Activated B cell treated with CpG ODN at 0.5 μM for 24 hours (primary cell): ENCODE measurements at places on chromosomes 2 and 18.
A peak's percentile ranks its signal among the peaks of the same experiment; 100 is the strongest.

- H3K27me3 ChIP-seq, result peaks cover 42% of the 10 kb centered on the region
- no peaks in the 10 kb centered on the region for H3K4me1 ChIP-seq
- no peaks in the 10 kb centered on the region for H3K36me3 ChIP-seq
Measured at GRCh38 chr18:62335494-62335893, 10.4 kb downstream of the TNFRSF11A start.

- H3K4me3 ChIP-seq, result no peak overlapping the region
- no peaks in the 10 kb centered on the region for H3K27me3 ChIP-seq
- H3K4me1 ChIP-seq, result peaks cover 27% of the 10 kb centered on the region
- DNase-seq, result no peak
- H3K27ac ChIP-seq, result no peak overlapping the region
Measured at GRCh38 chr2:99615247-99615771, 125.5 kb upstream of the REV1 start.

- peaks cover 40% of the 10 kb centered on the region for H3K36me3 ChIP-seq
- no peak overlapping the region for H3K27ac ChIP-seq
- H3K4me3 ChIP-seq, result no peak overlapping the region
- no peaks in the 10 kb centered on the region for H3K27me3 ChIP-seq
Measured at GRCh38 chr2:241485172-241485911, 23.0 kb downstream of the STK25 start.

DNA sequence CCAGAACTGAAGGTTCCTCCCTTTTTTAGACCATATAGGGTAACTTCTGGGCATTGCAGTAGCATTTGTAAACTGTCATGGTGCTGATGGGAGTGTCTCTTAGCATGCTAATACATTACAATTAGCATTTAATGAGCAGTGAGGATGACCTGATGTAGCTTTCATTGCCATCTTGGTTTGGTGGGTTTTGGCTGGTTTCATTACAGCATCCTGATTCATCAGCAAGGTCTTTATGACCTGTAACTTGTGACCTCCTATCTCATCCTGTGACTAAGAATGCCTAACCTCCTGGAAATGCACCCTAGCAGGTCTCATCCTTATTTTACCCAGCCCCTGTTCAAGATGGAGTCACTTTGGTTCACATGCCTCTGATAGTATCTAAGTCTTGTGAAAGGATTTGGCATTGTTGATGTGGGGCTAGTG, 159.0 kb downstream of the TMX3 start:
- no peak for DNase-seq
- H3K27ac ChIP-seq, result no peak overlapping the region
- no peak overlapping the region for H3K4me3 ChIP-seq
- H3K4me1 ChIP-seq, result no peaks in the 10 kb centered on the region
- H3K27me3 ChIP-seq, result no peaks in the 10 kb centered on the region
- no peaks in the 10 kb centered on the region for H3K36me3 ChIP-seq

DNA sequence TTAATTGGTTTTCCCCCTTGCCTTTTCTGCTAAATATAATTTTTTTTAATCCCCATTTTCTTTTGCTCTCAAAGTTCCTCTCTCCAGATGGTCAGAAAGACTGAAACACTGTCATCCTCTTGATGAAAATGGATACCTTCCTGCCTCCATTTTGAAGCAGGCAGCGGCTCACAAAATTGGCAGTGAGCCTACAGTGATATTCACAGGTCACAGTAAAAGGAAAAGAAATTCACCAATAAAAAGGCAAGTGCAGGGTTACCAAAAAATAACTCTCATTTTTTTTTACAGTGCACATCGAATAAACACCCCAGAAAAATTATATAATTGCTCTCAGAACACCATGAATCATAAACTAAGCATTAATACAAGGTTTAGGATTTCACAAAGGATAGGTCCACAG, 307.5 kb downstream of the TCF4 start:
- H3K27me3 ChIP-seq, result no peaks in the 10 kb centered on the region
- DNase-seq, result no peak
- H3K4me3 ChIP-seq, result no peak overlapping the region

DNA sequence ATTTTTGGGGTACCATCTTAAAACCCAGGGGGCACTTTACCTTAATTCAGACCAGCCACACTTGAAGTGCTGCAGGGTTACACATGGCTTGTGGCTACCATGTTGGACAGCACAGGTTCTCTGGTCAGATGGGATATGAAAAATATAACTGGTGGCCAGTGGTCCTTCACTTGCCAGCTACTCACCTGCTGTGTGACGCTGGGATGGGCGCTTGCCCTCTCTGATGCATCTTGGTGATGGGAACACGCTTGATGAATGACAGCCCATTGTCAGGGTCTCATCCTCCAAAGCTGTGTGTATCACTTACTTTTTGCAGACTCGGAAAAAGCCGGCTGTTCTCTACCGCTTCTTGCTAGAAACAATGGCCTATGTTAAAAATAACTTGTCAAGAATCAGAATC, 22.5 kb downstream of the HJURP start:
- H3K4me1 ChIP-seq, result peaks cover 4% of the 10 kb centered on the region
- no peak overlapping the region for H3K27ac ChIP-seq
- no peak overlapping the region for H3K4me3 ChIP-seq

GRCh38 chr18:50401888-50402287, 27.0 kb downstream of the SKA1 start:
- peaks cover 49% of the 10 kb centered on the region for H3K27me3 ChIP-seq
- DNase-seq, result no peak
- no peak overlapping the region for H3K4me3 ChIP-seq
- no peaks in the 10 kb centered on the region for H3K36me3 ChIP-seq
- H3K4me1 ChIP-seq, result peaks cover 3% of the 10 kb centered on the region
- H3K27ac ChIP-seq, result no peak overlapping the region

DNA sequence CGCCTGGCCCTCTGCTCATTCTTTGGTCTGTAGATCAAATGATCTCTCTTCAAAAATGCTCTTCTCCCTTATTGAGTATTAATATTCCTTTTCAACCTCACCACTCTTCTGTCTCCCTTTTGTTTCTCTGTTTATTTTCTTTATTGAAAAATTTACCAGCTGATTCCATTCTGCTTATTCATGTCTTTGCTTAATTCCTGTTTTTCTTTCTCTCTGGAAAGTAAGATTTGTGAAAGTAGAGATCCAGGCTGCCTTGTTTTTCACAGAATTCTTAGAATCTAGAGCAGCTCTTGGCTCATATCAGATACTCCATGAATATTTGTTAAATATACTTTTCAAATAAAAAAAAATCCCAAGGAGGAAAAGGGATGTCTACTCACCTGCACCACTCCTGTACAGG, 157.0 kb downstream of the DOCK10 start:
- H3K4me1 ChIP-seq, result peaks cover 37% of the 10 kb centered on the region
- H3K4me3 ChIP-seq, result no peak overlapping the region
- H3K27me3 ChIP-seq, result no peaks in the 10 kb centered on the region
- peaks cover 82% of the 10 kb centered on the region for H3K36me3 ChIP-seq
- no peak for DNase-seq
- H3K27ac ChIP-seq, result peak overlapping the region; percentile 30

GRCh38 chr2:18156421-18156820, 278.0 kb downstream of the KCNS3 start:
- no peaks in the 10 kb centered on the region for H3K4me1 ChIP-seq
- H3K4me3 ChIP-seq, result no peak overlapping the region
- no peaks in the 10 kb centered on the region for H3K36me3 ChIP-seq
- DNase-seq, result no peak

GRCh38 chr18:77366720-77367641, 117.3 kb downstream of the GALR1 start:
- H3K36me3 ChIP-seq, result peaks cover 2% of the 10 kb centered on the region
- H3K27ac ChIP-seq, result no peak overlapping the region
- peaks cover 12% of the 10 kb centered on the region for H3K27me3 ChIP-seq
- no peak overlapping the region for H3K4me3 ChIP-seq
- no peaks in the 10 kb centered on the region for H3K4me1 ChIP-seq

DNA sequence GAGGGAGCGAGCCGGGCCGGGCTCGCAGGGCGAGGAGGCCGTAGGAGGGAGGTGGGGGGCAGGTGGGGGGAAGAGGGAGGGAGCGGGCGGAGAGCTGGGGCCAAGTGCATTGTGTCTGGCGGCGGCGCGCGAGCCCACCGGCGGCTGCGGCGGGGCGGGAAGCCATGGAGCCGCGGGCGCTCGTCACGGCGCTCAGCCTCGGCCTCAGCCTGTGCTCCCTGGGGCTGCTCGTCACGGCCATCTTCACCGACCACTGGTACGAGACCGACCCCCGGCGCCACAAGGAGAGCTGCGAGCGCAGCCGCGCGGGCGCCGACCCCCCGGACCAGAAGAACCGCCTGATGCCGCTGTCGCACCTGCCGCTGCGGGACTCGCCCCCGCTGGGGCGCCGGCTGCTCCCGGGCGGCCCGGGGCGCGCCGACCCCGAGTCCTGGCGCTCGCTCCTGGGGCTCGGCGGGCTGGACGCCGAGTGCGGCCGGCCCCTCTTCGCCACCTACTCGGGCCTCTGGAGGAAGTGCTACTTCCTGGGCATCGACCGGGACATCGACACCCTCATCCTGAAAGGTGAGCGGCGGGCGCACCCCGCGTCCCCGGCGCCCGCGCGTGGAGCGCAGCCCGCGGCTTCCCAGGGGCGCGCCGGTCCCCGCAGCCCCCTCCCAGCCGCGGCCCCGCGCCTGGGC, at the start of gene TMEM178A:
Gene TMEM178A, plus strand, starts transcription at position 107 of the 680 bp plus-strand sequence. Its CDS starts 58 bp downstream, at position 165.
- no peaks in the 10 kb centered on the region for H3K36me3 ChIP-seq
- no peak within 1 kb of the TSS for H3K27ac ChIP-seq
- H3K4me1 ChIP-seq, result peaks cover 15% of the 10 kb centered on the region
- H3K4me3 ChIP-seq, result peak within 1 kb of the TSS; percentile 75

DNA sequence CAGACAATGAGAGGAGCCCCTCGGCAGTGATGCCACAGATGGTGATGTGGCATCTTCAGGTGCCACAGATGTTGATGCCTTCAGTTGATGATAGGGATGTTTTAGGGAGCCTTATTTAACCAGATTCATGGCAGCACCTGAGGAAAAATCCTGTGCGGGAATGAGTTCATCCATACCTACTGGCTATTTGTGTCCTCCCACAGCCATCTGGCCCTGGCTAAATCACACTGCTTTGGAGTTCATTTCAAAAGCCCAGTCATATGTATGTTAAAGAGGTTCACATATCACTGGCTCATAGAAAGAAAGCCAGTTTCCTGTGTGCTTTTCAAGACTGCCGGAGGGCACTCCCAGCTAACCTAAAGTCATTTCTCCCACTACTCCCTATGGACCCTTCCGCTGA, 131.3 kb downstream of the MCFD2 start:
- H3K36me3 ChIP-seq, result peaks cover 3% of the 10 kb centered on the region
- H3K4me1 ChIP-seq, result no peaks in the 10 kb centered on the region

DNA sequence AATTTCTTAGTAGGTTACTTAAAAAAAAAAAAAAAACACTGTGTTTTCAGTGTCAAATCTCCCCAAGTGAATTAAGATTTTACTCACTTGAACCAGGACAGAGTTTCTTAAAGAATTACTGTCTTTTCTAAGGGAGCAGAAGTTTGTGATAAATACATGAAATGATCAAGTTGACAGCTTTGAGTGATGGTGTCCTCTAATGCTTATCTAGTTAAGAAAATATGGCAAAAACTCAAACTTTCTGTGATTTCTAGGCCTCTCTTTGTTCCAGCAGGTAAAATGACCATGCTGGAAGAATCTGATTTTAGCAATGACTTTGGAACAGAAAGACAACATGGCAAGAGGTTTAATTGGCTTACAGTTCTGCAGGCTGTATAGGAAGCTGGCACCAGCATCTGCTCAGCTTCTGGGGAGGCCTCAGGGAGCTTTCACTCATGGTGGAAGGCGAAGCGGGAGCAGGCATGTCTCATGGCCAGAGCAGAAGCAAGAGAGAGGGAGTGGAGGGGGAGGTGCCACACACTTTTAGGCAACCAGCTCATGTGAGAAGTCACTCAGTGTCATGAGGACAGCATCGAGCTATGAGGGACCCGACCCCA, 6.6 kb downstream of the MAPRE2 start:
- peak overlapping the region; percentile 84 for H3K27ac ChIP-seq
- H3K4me1 ChIP-seq, result peaks cover 92% of the 10 kb centered on the region
- H3K27me3 ChIP-seq, result no peaks in the 10 kb centered on the region

- peaks cover 2% of the 10 kb centered on the region for H3K4me1 ChIP-seq
- no peak for DNase-seq
- no peaks in the 10 kb centered on the region for H3K36me3 ChIP-seq
- H3K4me3 ChIP-seq, result no peak overlapping the region
- H3K27ac ChIP-seq, result no peak overlapping the region
Measured at GRCh38 chr2:28736034-28736433, 15.6 kb upstream of the PPP1CB start.

GRCh38 chr2:195595825-195596224, 61.2 kb upstream of the SLC39A10 start:
- peak overlapping the region; percentile 37 for H3K4me3 ChIP-seq
- no peaks in the 10 kb centered on the region for H3K27me3 ChIP-seq
- peak overlapping the region; percentile 73 for H3K27ac ChIP-seq
- H3K36me3 ChIP-seq, result no peaks in the 10 kb centered on the region
- peaks cover 29% of the 10 kb centered on the region for H3K4me1 ChIP-seq

- H3K27me3 ChIP-seq, result peaks cover 6% of the 10 kb centered on the region
- DNase-seq, result no peak
Measured at GRCh38 chr2:239787538-239788050, 237.5 kb downstream of the NDUFA10 start.

DNA sequence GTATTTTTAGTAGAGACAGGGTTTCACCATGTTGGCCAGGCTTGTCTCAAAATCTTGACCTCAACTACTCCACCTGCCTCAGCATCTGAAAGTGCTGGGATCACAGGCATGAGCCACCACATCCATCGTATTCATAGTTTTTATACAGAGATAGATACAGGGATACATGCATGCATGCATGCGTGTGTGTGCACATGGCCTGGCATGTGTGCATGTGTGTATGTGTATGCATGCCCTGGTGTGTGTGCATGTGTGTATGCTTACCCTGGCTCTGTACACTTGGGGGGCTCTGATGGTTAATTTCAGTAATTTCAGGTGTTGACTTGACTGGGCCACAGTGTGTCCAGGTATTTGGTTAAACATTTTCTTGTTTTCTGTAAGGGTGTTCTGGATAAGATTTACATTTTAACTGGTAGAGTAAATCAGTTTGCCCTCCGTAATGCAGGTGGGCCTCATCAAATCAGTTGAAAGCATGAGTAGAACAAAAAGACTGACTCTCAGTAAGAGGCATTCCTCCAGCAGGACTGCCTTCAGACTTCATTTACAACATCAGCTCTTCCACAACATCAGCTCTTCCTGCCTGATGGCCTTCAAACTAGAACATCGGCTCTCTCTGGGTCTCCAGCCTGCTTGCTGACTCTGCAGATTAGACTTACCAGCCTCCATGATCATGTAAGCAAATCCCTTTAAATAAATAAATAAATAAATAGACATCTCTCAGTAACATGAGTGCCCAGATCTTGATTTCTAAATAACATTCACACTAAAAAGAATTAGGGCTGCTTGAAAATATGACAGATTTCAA, 30.8 kb downstream of the SESTD1 start:
- no peak overlapping the region for H3K27ac ChIP-seq
- H3K36me3 ChIP-seq, result peaks cover 20% of the 10 kb centered on the region
- no peak overlapping the region for H3K4me3 ChIP-seq
- peaks cover 41% of the 10 kb centered on the region for H3K4me1 ChIP-seq
- H3K27me3 ChIP-seq, result no peaks in the 10 kb centered on the region

GRCh38 chr2:222264791-222265320, 33.9 kb downstream of the PAX3 start:
- no peaks in the 10 kb centered on the region for H3K36me3 ChIP-seq
- no peak overlapping the region for H3K4me3 ChIP-seq
- no peak for DNase-seq
- H3K4me1 ChIP-seq, result no peaks in the 10 kb centered on the region

GRCh38 chr2:86433137-86433536, 8.0 kb upstream of the KDM3A start:
- peaks cover under 1% of the 10 kb centered on the region for H3K36me3 ChIP-seq
- DNase-seq, result no peak

- H3K27ac ChIP-seq, result no peak overlapping the region
- DNase-seq, result no peak
- no peaks in the 10 kb centered on the region for H3K36me3 ChIP-seq
- H3K4me3 ChIP-seq, result no peak overlapping the region
- H3K27me3 ChIP-seq, result no peaks in the 10 kb centered on the region
- H3K4me1 ChIP-seq, result no peaks in the 10 kb centered on the region
Measured at GRCh38 chr2:205827809-205828365, 145.6 kb downstream of the NRP2 start.

- H3K27me3 ChIP-seq, result no peaks in the 10 kb centered on the region
- no peaks in the 10 kb centered on the region for H3K4me1 ChIP-seq
- no peak overlapping the region for H3K4me3 ChIP-seq
- H3K27ac ChIP-seq, result no peak overlapping the region
Measured at GRCh38 chr18:50924372-50924771, 43.5 kb upstream of the ELAC1 start.
